Osteoblast (primary cell): ENCODE measurements at places on chromosomes 12 and 14.

GRCh38 chr14:34843011-34843554 lies 32.1 kb downstream of the BAZ1A start:
- no peak overlapping the region for H3K4me3 ChIP-seq
- peak overlapping the region; percentile 30 for H3K27ac ChIP-seq
- no peaks in the 10 kb centered on the region for H3K27me3 ChIP-seq
- H3K36me3 ChIP-seq: no peaks in the 10 kb centered on the region
- H3K4me1 ChIP-seq: peaks cover 9% of the 10 kb centered on the region

DNA sequence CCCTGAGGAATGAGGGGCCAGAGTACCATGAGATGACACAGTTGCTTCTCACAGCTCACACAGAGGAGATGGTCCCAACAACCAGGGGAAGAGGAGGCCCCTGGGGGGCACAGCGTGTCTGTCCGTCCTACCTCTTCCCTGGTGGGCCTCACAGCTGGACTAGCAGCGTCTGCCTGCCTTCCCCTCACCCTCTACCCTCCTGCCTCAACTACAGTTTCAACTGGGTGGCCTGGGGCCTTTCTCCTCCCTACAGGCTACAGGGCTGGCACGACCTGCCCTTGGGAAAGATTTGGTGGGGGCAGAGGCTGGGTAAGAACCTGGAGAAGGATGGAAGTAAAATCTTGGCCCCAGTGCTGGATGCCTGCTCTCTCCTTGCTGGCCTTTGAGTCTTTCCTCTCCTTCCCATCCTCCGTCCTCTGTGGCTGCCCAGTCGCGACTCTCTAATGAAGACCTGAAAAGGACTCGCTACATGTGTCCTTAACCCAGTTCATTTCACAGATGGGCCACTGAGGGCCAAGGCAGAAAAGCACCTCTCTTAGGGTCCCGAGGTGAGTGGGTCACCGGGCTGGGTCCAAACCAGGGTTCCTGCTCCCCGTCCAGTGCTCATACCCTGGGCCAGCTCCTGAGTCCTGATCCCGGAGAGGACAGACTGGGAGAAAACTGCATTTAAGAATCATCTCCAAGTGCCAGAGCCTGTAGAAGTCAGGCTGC lies 232.5 kb downstream of the BCL11B start:
- H3K4me1 ChIP-seq: peaks cover 13% of the 10 kb centered on the region
- no peaks in the 10 kb centered on the region for H3K36me3 ChIP-seq
- DNase-seq: no peak
- no peak overlapping the region for H3K27ac ChIP-seq
- H3K27me3 ChIP-seq: no peaks in the 10 kb centered on the region
- no peak overlapping the region for H3K4me3 ChIP-seq

- H3K36me3 ChIP-seq: no peaks in the 10 kb centered on the region
- no peak overlapping the region for H3K4me3 ChIP-seq
- H3K27ac ChIP-seq: no peak overlapping the region
- peak; percentile 69 for DNase-seq
- H3K27me3 ChIP-seq: peaks cover 4% of the 10 kb centered on the region
These were observed 4.9 kb upstream of the YEATS4 start for GRCh38 chr12:69354556-69355187.

GRCh38 chr12:48956279-48957140 lies 777 bp downstream of the ARF3 start:
- H3K27me3 ChIP-seq: no peaks in the 10 kb centered on the region
- peak overlapping the region; percentile 87 for H3K27ac ChIP-seq
- H3K36me3 ChIP-seq: peaks cover 23% of the 10 kb centered on the region
- peaks cover 20% of the 10 kb centered on the region for H3K4me1 ChIP-seq
- DNase-seq: peak; percentile 96

DNA sequence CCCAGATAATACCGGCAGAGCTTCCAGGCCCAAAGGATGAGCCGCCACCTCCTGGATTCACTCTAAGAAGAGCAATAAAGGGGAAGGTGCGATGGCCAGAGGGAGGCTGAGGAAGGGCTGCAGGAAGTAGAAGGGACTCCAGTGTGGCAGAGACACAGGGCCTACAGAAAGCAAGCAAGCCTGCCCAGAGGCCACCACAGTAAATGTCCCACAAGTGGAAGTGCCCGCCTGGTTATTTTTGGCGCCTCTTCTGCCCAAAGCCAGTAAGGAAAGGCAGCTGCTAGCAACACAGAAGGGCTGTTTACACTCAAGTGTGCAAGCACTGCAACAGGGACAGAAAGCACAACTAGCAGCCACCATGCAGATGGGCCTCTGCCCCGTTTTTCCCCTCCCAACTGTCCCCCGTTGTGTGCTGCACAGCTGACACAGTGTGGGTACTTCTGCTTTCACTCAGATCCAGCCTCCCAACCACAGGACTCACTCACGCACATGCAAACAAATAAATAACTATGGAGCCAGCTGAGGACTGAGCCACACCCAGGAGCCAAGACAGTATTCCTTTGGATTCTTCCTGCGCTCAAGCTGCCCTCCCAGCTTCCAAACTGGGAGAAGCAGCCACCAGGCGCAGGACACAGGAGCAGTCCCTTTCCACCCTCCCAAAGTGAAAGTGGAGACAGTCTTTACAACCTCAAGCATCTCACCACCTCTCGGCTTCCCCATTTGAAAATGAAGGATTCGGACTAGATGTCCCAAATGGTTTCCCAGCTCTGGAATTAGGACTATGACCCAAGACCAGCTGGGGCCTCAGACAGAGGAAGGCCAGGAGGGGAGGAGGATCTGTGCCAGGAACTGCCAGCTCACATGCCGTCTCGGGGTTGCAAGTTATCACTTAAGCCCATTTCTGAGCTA lies 40.0 kb upstream of the PNMA1 start:
- peak overlapping the region; percentile 59 for H3K4me3 ChIP-seq
- H3K27me3 ChIP-seq: no peaks in the 10 kb centered on the region
- H3K27ac ChIP-seq: peak overlapping the region; percentile 99
- peak; percentile 92 for DNase-seq

DNA sequence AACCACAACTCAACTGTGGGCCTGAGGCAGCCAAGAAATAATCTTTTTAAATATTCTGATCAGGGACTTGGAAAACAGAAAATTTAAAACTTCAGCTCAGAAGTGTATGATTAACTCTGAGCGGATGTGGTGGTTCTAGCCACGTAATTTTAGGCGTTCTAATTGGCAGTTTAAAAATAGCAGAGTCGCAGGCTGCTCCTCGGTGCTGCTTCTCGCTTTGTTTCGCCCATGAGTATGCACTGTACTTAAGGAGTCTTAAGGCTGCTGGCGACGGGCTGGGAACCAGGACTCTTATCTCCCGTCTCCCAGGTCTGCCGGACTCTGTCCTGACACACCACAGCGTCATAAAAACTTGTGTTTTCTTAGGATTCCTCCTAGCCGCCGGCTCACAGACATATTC lies 113.4 kb upstream of the PELI2 start:
- H3K4me1 ChIP-seq: peaks cover 33% of the 10 kb centered on the region
- H3K27ac ChIP-seq: peak overlapping the region; percentile 97
- no peaks in the 10 kb centered on the region for H3K36me3 ChIP-seq
- H3K4me3 ChIP-seq: peak overlapping the region; percentile 40
- DNase-seq: peak; percentile 34

DNA sequence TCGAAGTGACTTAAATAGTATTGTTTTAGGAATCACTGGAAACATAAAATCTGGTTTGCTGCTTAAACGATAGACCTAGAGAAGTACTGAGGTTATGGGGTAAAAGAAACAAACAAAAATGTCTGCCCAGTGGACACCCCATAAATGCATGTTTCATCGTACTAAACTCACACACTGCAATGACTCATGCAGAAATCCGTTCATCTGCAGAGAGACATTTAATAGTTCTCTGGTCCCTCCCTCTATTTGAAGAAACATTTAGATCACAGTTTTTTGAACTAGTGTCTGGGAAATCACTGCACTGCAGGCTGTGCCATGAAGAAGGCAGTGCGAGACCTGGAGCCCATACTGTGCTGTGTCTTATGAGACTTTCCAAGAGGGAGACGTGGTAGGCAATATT lies 25.5 kb downstream of the SLC17A8 start:
- no peak for DNase-seq
- no peak overlapping the region for H3K27ac ChIP-seq
- H3K4me1 ChIP-seq: no peaks in the 10 kb centered on the region
- H3K27me3 ChIP-seq: no peaks in the 10 kb centered on the region
- no peaks in the 10 kb centered on the region for H3K36me3 ChIP-seq
- no peak overlapping the region for H3K4me3 ChIP-seq

- no peaks in the 10 kb centered on the region for H3K27me3 ChIP-seq
- H3K36me3 ChIP-seq: peaks cover 24% of the 10 kb centered on the region
- DNase-seq: no peak
- H3K27ac ChIP-seq: no peak overlapping the region
- H3K4me3 ChIP-seq: no peak overlapping the region
These were observed 10.8 kb downstream of the MLH3 start for GRCh38 chr14:75040507-75040906.

DNA sequence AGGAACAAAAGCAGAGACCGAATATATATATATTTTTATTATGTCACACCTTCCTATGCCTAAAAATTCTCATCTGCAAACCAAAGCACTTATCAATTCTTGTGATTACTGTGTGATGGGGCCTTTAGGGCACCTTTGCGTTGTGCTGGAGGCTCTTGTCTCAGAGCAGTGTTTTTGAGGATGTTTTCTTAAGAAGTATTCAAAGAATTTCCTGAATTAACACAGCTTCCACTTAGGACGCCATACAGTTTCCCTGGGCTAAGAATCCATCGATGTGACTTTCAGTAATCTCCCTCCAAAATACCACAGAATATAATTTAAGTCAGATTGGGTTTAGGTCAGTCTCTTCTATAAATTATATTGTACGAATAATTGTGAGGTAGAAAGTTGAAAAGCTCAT lies 22.0 kb upstream of the HIF1A start:
- H3K27me3 ChIP-seq: no peaks in the 10 kb centered on the region
- no peak overlapping the region for H3K4me3 ChIP-seq
- H3K36me3 ChIP-seq: no peaks in the 10 kb centered on the region
- H3K4me1 ChIP-seq: no peaks in the 10 kb centered on the region

GRCh38 chr12:12890543-12891079 lies 751 bp upstream of the GPRC5A start:
- no peaks in the 10 kb centered on the region for H3K27me3 ChIP-seq
- H3K27ac ChIP-seq: peak overlapping the region; percentile 99
- H3K4me3 ChIP-seq: peak overlapping the region; percentile 80
- H3K4me1 ChIP-seq: peaks cover 28% of the 10 kb centered on the region
- H3K36me3 ChIP-seq: no peaks in the 10 kb centered on the region

DNA sequence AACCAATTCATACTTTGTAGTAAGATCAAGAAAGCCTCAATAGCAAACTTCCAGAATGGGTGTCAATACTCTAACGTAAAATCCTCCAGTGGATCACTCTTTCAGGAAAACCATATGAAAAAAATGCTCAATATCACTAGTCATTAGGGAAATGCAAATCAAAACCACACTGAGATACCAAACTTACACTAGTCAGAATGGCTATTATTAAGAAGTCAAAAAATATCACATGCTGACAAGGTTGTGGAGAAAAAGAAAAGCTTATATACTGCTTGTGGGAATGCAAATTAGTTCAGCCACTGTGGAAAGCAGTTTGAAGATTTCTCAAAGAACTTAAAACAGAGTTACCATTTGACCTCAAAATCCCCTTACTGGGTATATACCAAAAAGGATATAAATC lies 49.5 kb upstream of the ATXN7L3B start:
- no peaks in the 10 kb centered on the region for H3K27me3 ChIP-seq
- no peak overlapping the region for H3K4me3 ChIP-seq
- no peak overlapping the region for H3K27ac ChIP-seq
- no peaks in the 10 kb centered on the region for H3K36me3 ChIP-seq
- no peaks in the 10 kb centered on the region for H3K4me1 ChIP-seq
- no peak for DNase-seq

DNA sequence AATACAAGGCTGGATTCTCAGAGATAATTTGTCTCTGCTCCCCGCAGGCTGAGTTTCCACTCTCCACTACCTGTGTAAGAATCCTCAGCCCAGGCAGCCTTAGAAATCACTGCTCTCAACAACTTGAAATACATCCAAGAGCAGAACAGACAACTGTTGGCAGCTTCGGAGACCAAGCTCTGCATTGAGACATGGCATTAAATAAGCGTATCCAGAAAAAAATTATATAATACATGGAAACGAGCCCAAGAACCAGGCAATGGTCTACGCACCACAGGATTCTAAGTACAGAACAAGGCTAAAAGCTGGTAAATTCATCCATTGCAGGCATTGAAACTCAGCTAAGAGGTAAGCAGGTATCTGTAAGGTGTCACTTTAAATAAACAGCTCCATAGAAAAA lies 165.5 kb upstream of the DIO3 start:
- peaks cover 10% of the 10 kb centered on the region for H3K27me3 ChIP-seq
- H3K4me3 ChIP-seq: no peak overlapping the region
- H3K36me3 ChIP-seq: no peaks in the 10 kb centered on the region
- no peaks in the 10 kb centered on the region for H3K4me1 ChIP-seq
- no peak overlapping the region for H3K27ac ChIP-seq

GRCh38 chr14:29310757-29311156 lies 544.2 kb downstream of the FOXG1 start:
- H3K4me1 ChIP-seq: peaks cover 4% of the 10 kb centered on the region
- peak; percentile 22 for DNase-seq
- H3K27me3 ChIP-seq: no peaks in the 10 kb centered on the region
- no peak overlapping the region for H3K27ac ChIP-seq
- no peak overlapping the region for H3K4me3 ChIP-seq

GRCh38 chr14:68459480-68460136 lies 333.3 kb downstream of the ZFP36L1 start:
- no peaks in the 10 kb centered on the region for H3K27me3 ChIP-seq
- DNase-seq: no peak
- peak overlapping the region; percentile 65 for H3K27ac ChIP-seq
- peaks cover 17% of the 10 kb centered on the region for H3K4me1 ChIP-seq
- no peaks in the 10 kb centered on the region for H3K36me3 ChIP-seq
- H3K4me3 ChIP-seq: no peak overlapping the region

DNA sequence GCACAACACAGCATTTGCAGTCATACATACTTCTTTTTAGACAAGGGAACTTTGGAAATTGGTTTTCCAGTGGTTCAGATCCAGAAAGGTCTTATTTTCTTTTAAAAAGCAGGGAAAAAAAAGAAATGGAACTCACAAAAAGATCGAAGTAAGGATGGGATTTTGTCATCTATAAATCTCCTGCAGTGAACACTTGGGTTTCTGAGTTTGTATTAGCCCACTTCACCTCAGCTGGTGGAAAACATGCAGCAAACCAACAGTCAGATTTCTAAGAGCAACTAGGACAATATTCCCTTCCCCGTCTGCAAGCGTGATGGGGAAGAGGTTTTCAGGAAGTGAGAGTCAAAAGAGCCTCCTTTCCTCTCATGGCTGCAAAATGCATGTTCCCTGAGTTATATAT lies 4.6 kb downstream of the MYF5 start:
- no peaks in the 10 kb centered on the region for H3K4me1 ChIP-seq
- no peak for DNase-seq
- no peak overlapping the region for H3K4me3 ChIP-seq

DNA sequence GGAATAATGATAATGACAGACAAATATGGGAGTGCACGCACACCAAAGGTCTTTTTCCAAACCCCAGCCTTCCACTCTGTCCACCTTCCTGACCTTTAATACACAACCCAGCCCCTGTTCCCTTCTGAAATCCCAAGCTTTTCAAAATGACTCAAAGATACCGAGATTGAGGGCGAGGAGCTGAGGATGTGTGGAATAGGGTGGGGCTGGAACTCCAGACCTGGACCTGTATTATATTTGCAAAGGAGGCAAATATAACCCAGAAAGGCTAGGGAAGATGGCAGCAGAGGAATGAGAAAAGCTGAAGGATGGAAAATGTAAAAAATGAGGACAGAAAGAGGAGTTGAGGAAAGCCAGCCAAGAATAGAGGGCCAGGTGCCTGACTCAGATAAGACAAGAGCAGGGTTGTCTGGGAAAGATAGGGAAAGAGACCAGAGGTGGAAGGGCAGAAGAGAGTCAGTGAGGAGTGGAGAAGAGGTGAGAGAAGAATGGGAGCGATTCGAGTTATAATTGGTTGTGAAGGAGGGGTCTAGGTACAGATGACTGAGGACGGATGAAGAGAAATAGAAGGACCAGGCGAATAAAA lies 1.0 kb upstream of the PTMS start:
- H3K36me3 ChIP-seq: peaks cover 6% of the 10 kb centered on the region
- peaks cover 38% of the 10 kb centered on the region for H3K4me1 ChIP-seq
- peak overlapping the region; percentile 89 for H3K4me3 ChIP-seq
- H3K27me3 ChIP-seq: no peaks in the 10 kb centered on the region
